HT-29 (cell line): ENCODE measurements at places on chromosomes 7 and 10. TPM values are rescaled to one million over a fixed set of nuclear protein-coding genes. Genes with fewer than 3 reads are reported as not detected.
A peak's percentile ranks its signal among the peaks of the same experiment; 100 is the strongest.

Gene HOXA5
- 22.1 and 29.3 TPM in 2 replicates for total RNA-seq

DNA sequence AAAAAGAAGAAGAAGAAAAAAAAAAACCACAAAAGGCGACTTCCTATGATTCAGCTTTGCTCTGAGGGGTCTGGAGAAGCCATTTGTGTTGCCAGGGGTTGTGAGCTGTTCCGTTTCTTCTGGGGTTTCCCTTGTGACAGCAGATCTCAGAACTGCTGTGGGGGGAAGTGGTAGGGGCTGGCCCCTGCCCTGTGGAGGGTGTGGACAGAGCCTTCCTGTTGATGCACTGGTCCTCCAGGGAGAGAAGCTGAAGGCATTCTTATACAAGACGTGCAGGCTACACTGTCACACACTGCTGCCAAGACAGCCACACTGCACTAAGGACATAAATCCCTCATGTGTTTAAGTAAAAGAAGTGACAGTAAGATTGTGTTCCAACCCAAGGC is 17.3 kb upstream of the CSGALNACT2 start:
- DNase-seq, result no peak

GRCh38 chr7:35263396-35263795 is 9.5 kb upstream of the TBX20 start:
- DNase-seq, result no peak

DNA sequence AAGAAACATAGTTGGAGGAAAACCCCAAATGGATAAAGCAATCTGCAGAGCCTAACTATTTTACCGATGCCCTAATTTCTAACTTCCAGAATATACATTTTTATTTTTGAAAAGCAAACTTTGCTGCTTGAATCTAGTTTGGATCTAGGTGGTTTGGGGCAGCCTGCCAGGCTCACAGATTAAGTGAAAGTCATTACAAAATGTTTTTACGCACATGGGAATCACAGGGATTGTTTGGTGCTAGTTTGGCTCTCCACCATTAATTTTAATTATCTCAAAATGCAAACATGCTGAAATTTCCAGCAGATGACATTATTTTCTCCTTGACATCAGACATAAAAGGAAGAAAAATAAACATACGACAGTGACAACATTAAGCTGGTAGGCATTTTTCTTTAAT is 166.7 kb upstream of the INHBA start:
- no peak for DNase-seq

- no peak for DNase-seq
Measured at GRCh38 chr7:115363916-115364315, 442.0 kb downstream of the MDFIC start.

Gene WBP1L
- 27.5 and 27.6 TPM in 2 replicates for total RNA-seq

Gene GPR15LG
- total RNA-seq, result not detected in 2 replicates

DNA sequence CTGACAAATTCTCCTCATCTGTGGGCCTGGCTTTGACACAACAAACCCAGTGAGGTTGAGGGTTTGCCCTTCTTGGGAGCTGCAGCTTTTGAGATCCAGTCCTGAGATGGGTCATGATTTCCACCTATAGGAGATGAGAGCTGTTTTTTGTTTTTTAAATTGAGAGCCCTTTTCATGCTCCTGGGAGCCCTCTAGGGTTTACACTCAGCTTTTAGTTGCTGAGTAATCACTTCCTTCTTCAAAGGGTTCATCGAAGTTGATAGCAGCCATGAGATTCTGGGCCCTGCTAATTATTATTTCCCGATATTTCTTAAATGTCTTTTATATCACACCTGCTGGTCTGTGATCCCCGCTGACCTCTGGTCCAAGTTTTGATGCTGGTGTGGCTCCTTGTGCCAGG is 47.3 kb upstream of the VIPR2 start:
- no peak for DNase-seq

DNA sequence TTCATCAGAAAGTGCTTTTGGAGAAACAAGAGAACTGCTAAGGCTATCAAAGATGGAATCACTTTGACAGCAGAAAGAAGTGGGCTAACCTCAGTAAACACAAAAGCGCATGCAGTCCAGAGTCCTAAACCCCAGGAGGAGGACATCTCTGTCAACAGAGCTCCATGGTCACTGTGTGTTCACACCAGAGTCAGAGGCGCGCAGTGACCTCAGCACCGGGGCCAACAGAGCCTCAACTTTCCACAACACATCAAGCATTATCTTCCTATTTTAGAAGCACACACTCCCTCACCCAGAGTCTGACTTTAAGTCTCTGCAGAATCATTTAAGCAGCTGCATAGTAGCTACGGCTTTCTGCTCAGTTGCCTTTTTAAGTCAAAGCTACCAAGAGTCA is 195.3 kb downstream of the DIP2C start:
- DNase-seq, result no peak

DNA sequence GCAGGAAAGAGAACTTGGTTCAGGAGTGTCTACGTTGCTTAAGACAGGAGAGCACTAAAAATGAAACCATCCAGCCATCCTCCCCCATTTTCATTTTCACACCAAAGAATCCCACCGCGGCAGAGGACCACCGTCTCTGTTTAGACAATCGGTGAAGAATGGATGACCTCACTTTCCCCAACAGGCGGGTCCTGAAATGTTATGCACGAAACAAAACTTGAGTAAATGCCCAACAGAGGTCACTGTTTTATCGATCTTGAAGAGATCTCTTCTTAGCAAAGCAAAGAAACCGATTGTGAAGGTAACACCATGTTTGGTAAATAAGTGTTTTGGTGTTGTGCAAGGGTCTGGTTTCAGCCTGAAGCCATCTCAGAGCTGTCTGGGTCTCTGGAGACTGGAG is 1.4 kb upstream of the IL6 start:
- DNase-seq, result no peak

DNA sequence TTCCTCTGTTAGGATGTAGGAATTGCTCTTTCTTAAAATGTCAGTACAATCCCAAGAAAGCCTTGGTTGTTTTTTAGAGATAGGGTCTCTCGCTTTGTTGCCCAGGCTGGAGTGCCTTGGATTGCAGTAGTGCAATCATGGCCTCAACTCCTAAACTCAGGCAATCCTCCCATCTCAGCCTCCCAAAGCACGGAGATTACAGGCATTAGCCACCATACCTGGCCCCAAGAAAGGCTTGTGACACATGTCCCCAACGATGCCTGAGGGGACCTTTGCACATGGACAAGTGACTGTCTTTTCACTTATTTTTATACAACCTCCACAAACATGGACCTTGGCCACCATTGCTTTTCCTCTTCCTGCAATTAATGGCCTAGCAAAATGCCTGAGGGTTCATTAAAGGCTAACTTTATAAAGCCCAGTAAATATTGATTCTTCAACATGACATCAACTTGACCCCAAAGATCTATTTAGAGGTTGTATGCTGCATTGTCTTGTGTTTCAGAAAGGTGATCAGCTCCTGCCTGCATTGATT is 10.0 kb upstream of the SPOCK2 start:
- DNase-seq, result peak; percentile 85

Gene PRPS1L1
- total RNA-seq, result not detected in 2 replicates

DNA sequence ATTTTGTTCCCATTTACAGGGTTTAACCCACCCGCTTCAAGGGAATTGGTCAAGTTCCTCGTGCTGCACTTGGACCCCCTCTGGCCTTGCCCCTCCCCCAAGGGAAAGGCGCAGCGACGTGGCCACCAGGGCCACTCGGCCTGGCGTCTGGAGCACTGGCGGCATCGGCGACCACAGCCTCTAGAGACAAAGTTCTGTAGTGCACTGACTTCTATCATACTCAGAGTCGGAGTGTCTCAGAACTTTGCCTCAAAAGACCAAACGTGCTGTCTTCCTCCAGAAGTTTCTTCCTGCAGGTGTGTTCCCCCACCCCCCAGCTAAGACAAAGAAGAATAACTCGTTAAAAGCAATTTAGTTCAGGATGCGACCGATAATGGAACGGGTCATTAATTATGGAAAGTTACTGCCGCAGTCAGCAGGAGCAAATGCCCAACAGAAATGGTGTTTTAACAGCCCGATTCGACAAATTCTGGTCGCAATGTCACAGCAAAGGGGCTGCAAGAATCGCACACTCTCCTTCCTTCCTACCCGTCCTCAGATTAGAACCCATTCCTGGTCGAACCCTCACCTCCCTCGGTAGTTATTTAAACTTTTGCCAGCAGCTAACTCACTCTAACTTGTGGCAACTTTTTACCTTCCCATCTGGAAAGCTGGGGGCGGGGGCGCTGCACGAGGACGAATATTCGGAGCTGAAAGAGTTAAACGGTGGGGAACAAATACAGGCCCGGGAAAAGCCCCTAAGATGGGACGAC is 202.1 kb upstream of the NFE2L3 start:
- DNase-seq, result no peak

Gene LRRC17
- not detected in 2 replicates for total RNA-seq
